Fibroblast of villous mesenchyme (primary cell): ENCODE measurements at places on chromosomes 3 and 15. TPM values are rescaled to one million over a fixed set of nuclear protein-coding genes. Genes with fewer than 3 reads are reported as not detected.

The GPR149 gene
- not detected in 2 replicates for total RNA-seq

The FAM98B gene
- 5.5 and 11.2 TPM in 2 replicates for total RNA-seq

The SMCO1 gene
- under 0.01 TPM in 1 of 2 replicates, not detected in the other for total RNA-seq

The TRIM59 gene
- total RNA-seq, result 29.6 and 47.5 TPM in 2 replicates

The STRIT1 gene
- total RNA-seq, result not detected in 2 replicates

The PPM1L gene
- total RNA-seq, result 0.86 and 0.97 TPM in 2 replicates

The GABRB3 gene
- total RNA-seq, result under 0.01 and 2.2 TPM in 2 replicates

The SCG5 gene
- total RNA-seq, result 8.7 and 17.7 TPM in 2 replicates
